ENCODE measurements at places on chromosomes 12 and 14. TPM values are rescaled to one million over a fixed set of nuclear protein-coding genes. Genes with fewer than 3 reads are reported as not detected.

SYCP3 gene
- 0.14 TPM for total RNA-seq

- DNase-seq = no peak
Observed at GRCh38 chr12:104243971-104244370, 28.4 kb downstream of the TXNRD1 start.

DNA sequence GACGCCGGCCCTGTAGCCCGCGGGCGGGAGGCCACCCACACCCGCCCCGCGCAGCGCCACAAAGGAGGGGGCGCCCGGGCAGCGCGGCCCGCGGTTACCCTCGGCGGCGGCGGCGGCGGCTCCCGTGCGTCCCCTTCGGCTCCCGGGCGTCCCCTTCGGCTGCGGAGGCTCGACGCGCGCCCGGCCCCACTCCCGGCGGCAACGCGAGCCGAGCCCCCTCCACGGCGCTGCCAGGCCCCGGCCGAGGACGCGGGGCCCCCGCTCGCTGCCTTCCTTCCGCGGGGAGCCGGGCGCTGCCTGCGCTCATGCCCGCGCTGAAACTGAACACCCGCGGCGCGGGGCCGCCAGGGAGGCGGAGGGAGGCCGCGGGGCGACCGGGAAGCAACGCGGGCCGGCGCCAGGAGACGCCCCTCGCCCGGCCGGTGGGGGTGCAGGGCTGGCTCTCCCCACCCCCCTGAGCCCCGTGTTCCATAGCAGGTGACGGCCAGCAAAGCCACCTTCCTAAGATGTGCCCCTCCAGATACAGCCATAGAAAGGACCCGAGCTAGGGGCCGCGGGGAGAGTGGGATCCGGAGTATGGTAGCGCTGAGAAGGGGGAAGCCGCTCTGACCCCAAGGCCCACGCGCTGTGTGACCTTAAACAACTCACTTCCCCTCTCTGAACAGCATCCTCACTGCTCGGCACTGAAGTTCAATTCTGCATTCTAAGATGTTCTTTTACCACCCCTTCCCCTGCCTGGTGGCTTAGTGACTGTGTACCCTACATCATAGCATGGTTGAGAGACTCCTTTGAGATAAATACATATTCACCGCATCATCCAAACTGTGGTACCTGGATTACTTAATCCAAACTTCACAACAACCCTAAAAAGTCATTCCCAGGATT, 42.8 kb downstream of the KDM2B start:
- DNase-seq = no peak

PSMA6 gene
- 369 TPM for total RNA-seq

FAM222A gene
- 0.78 TPM for total RNA-seq

- DNase-seq = no peak
Observed at GRCh38 chr14:100994082-100994481, 90.6 kb upstream of the RTL1 start.

RNF212B gene
- not detected for total RNA-seq

BRAP gene
- total RNA-seq = 11.8 TPM

DNA sequence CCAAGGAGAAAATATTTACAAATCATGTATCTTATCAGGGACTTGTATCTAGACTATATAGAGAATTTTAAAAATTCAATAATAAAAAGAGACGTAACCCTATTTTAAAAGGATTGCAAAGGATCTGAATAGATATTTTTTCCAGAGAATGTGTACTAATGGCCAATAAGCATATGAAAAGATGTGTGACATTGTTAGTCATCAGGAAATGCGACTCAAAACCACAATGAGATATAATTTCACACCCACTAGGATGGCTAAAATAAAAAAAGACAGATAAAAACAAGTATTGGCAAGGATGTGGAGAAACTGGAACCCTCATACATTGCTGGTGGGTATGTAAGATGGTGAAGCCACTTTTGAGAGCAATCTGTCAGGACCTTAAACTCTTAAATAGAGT, 141.9 kb upstream of the BMP4 start:
- no peak for DNase-seq

DNA sequence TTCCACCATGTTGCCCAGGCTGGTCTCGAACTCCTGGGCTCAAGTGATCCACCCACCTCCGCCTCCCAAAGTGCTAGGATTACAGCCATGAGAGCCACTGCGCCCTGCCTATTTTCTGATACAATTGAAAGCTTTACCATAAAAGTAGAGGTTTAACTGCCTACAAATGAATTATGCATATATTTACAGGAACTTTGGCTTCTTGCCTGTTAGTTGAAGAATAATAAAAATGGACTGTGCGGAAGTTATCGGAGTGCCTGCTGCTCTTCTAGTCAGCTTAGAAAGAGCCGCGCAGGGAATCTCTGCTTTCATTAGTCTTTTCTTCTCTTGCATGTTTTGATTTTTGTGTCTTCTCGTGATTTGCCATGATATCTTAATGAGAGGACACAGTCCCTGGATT, 34.5 kb downstream of the PPP2R5C start:
- DNase-seq = no peak

GRCh38 chr14:87866116-87866515, 126.9 kb downstream of the GALC start:
- DNase-seq = no peak

- no peak for DNase-seq
Observed at GRCh38 chr12:47102406-47102805, 22.6 kb upstream of the AMIGO2 start.

NUBPL gene
- 16.0 TPM for total RNA-seq

GRCh38 chr12:95870897-95871296, 12.1 kb downstream of the SNRPF start:
- DNase-seq = no peak

- DNase-seq = no peak
Observed at GRCh38 chr12:17110316-17110715, 504.4 kb upstream of the LMO3 start.

GRCh38 chr14:22613736-22614239, 15.7 kb downstream of the ABHD4 start:
- DNase-seq = no peak

LMO3 gene
- total RNA-seq = not detected

TNFRSF1A gene
- total RNA-seq = 180 TPM

- DNase-seq = no peak
Observed at GRCh38 chr12:26966842-26967241, 28.6 kb downstream of the FGFR1OP2 start.

GRCh38 chr12:1500095-1500801, 94.1 kb downstream of the FBXL14 start:
- peak; percentile 99 for DNase-seq

DNA sequence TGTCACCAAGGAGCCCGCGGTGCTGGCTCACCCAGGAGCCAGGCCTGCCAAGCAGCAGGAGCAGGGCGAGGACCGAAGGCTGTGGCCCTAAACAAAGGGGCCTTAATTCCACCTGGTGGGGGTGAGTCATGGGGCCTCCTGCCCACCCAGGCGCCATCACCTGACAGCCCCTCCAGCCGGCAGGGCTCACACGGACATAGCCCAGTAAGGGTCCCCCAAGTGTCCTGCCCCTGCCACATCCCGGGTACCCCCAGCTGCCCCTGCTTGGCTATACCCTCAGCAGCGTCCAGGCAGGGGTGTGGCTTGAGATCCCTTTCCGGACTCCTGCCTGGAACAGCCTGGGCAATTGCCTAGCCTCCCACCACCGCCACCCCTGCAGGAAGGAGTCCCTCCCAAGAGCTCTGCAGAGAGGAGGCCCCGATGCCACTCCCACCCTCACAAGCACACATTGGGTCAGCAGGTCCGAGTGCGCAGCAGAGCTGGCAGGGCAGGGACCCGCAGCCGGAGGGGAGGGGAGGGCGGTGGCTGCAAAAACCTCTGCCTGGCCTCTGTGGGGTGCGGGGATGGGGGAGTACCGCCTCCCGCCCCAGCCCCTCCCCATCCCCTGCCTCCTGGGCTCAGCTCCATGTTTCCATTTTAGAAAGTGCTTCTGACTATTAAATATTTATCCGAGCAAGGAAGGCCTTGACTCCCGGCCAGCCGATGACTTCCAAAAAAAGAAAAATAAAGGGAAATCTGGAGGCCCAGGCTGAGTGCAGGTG, 4.6 kb downstream of the AHNAK2 start:
- DNase-seq = peak; percentile 83

DNA sequence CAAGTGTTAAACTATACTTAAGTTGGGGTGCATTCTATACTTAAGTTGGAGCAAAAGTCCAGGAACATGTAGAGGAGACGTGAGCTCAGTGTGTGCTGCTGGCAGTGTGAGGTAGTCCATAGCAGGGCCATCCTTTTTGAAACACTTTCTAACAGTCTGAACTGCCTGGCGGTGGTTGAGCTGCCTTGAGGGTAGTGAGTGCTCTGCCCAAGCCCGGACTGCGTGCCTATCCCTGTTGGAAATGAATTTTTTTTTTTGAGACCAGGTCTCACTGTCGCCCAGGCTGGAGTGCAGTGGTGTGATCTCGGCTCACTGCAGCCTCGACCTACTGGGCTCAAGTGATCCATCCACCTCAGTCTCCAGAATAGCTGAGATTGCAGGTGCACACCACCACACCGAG, 14.1 kb downstream of the KCNH3 start:
- DNase-seq = no peak

- no peak for DNase-seq
Observed at GRCh38 chr14:68670359-68670715, 122.5 kb downstream of the ZFP36L1 start.

KLRC1 gene
- 0.25 TPM for total RNA-seq

DNA sequence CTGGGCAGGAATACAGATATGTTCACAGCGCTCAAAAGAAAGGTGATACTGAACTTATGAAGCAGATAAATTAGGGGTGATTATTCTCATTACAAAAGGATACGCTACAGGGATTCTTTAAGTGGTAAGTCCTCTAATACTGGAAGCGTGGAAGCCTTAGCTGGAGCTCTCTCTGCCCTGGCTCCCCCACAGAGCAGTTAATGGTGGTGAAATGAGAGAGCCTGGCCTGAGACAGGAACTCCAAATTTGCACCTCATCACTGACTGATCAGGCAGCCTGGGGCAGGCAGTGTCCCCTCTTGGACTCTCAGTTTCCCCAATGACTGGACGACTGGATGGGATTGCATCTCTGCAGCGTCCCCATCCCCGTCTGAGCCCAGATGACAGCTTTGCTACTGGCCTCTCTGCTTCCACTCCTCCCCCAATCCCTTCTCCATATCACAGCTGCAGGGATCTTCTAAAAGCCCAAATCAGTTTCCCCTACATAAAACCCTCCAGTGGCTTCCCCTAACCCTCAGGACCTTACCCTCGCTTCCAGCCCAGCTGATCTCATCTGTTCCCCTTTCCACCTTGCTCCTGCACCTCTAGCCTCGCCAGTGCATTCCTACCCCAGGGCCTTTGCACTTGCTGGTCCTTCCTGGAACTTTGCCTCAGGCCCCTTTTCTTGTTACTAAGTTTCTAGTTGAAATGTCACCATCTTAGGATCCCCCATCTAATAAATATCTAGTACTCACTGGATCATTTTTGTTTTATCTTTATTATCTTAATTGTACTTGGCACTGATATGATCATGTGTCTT, 171.7 kb upstream of the LHX5 start:
- no peak for DNase-seq

DNA sequence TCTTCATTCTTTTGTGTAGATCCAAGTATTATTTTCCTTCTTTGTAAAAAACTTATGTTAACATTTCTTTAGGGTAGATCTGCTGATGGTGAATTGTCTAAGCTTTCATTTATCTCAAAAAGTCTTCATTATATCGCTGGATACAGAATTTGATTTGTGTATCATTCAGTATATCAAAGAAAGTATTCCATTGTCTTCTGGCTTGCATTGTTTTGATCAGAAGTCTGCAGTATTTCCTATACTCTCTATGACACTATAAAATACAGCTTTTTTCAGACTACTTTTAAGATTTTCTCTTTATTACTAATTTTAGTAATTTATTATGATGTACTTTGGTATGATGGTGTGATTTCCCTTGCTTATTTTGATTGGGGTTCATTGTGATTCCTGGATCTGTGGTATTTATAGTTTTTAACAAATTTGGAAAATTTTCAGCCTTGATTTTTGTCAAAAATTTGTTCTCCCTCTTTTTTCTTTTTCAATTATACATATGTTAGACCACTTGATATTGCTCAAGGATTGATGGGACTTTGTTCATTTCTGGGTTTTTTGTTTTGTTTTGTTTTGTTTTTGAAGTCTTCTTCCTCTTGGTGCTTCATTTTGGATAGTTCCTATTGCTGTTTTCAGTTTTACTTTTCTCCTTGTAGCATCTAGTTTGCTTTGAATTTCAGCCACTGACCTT, 176.5 kb downstream of the ZFP36L1 start:
- peak; percentile 22 for DNase-seq

CLEC1B gene
- total RNA-seq = not detected

KRT71 gene
- total RNA-seq = not detected

DNA sequence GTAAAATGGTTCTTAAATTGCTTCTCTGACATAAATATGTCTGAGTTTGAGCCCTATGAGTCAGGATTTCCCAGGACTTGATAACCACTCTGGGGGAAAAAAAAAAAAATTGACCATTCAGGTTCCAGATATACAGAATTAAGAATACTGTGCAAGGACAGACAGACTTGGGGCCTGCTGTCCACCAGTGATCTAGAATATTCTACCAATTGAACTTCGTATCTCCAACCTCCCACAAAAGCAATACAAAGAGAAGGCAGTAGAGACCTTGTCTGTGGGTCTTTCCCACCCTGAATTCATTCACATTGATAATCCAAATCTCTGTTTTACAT, 4.1 kb downstream of the SINHCAF start:
- DNase-seq = no peak

OTOGL gene
- 2.9 TPM for total RNA-seq

DNA sequence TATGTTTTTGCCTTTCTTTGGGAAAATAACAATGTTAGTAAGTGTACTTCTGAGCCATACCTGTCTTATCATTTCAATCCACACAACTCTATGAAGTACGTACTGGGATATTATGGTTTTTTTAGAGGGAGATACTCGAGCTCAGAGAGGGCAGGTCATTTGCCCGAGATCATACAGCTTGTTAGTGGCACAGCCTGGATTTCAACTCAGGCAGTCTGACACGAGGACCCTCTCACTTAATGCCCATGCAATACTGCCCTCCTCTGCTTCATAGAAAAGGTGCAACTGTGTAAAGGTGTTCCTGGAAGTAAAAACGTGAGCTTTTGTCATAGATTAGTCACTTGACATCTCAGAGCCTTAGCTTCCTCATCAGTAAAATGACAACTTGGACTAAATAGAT, 128.0 kb downstream of the NDUFA12 start:
- DNase-seq = peak; percentile 13

DNA sequence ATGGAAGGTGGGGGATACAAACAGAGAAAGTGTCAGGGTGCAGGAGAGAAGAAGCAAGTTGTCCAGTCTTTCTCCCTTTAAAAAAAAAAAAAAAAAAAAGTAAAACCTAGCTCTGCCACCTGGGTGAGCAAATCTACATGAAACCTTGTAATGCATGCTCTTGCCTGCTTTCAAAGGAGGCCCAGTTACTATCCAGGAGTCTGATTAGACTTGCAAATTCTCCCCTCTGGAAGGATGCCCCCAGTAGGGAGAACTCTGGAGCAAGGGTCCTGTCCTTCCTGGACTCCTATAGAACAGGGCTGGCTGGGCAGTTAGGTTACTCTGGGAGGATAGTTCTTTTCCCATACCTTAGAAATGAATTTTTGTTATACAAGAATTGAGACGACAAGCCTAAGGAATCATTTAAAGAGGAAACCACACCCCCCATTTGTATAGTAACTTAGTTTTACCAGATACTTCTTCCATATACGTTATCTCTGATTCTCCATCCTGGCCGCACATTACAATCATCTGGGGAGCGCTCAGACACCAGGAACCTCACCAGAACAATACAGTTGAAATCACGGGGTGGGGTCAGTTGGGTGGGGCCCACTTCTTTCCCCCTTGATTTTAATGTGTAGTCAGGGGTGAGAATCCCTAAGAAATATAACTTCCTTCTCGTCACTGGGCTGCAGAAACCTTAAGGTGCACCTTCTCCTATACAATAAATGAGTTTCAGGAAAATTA, 30.5 kb downstream of the RAB35 start:
- no peak for DNase-seq
